Activated T-helper 2 cell treated with anti-CD3 and anti-CD28 coated beads, Interferon-gamma antibody, Interleukin-2, Interleukin-4, amounts not matched to agents 10 μg/mL and 5 μg/mL and 100 μg/mL, durations not matched to agents 14 hours and 24 hours and 36 hours (primary cell): ENCODE measurements at places on chromosomes 1 and 21. TPM values are rescaled to one million over a fixed set of nuclear protein-coding genes. Genes with fewer than 3 reads are reported as not detected.

- no peak for DNase-seq
Observed at GRCh38 chr1:179310721-179311120, 17.1 kb downstream of the SOAT1 start.

DNA sequence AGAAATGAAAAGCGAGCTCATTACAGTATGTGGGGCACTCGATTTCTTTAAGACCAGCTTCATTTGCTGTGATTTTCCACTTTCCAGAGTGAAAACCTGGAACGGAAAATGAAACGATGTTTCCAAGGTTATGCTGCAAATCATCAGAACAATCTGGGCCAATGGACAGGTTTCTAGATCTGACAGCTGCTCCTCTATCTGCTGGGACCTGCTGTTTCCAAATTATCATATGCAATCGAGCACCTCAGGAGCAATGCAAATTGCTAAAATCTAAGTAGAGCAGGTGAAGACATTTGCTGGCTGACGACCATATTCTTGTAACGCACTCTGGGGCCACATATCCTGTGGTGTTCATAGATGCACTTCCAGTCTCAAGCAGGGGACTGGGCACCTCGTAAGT is 39.7 kb upstream of the TIAM1 start:
- no peak for DNase-seq

DNA sequence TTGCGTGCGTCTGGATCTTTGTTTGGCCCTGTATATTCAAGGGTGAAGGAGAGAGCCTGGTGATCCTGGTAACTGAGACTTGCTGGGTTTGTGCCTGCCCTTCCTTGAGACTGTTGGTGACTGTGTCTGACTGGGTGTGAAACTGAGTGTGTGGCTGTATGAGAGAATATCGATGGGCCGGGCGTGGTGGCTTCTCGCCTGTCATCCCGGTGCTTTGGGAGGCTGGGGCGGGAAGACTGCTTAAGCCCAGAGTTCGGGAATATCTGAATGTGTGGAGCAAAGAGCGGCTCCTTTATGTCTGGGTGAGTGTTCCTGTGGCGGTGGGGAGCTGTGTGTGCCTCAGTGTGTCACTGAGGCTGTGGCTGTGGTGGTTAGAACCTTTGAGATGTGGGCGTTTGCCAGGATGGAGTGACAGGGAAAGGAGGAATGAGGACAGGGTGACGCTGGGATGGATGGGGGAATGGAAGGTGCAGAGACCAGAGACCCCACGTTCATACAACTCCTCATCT is 2.7 kb upstream of the MARCKSL1 start:
- DNase-seq = no peak

- no peak for DNase-seq
Observed at GRCh38 chr1:7427605-7428300, 343.3 kb upstream of the VAMP3 start.

- DNase-seq = no peak
Observed at GRCh38 chr1:230005040-230005439, 62.0 kb upstream of the GALNT2 start.

DNA sequence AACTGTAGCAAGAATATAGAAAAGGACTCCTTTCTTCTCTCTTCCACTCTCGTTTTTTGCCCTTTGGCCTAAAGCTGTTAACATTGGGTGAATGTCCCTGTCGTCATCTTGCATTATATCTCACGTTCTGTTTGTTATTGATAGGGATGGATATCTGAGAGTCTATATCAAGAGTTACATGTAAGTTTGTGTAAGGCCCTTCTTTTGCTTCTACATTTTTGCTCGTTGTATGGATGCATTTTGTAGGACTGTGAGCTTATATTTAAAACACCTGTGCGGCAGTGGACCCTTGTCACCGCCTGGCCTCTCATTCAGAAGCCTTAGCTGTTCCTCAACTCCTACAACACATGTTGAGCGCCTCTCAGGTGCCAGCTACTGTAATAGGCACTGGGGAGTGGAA is 211.9 kb downstream of the DISC1 start:
- DNase-seq = no peak

GRCh38 chr1:25068316-25068715 is 138.2 kb upstream of the RUNX3 start:
- DNase-seq = no peak

DNA sequence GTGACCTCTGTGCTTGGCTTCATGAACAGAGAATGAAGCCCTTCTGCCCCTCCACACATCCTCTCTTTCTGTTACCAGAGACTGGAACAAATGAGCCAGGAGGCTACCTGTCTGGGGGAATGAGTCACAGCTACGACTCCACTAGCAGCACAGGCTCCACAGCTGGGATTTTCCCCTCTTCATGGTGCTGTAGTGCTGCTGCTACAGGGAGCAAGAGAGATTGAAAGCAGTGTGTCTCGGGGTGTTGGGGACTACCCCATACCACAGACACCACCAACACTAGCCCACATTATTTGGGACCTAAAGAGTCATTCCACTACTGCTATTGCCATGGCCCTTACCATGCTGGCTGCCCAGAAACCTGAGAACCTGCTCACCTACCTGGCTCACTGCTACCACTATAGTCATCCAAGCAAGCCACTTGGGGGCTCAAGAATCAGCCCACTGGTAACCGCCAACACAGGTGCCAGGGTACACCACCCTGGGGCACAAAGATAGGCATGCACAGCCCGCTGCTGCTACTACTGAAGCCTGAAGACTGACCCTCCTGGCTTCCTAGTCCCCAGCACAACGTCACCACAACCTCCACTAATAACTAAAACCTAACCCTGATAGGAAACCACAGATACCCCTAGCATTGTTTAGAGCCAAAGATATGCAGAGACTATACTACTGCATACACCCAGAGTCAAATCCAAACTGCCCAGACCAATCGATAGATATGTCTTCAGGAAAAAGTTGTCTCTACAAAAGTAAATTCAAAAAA is 17.7 kb downstream of the CD1E start:
- no peak for DNase-seq

DNA sequence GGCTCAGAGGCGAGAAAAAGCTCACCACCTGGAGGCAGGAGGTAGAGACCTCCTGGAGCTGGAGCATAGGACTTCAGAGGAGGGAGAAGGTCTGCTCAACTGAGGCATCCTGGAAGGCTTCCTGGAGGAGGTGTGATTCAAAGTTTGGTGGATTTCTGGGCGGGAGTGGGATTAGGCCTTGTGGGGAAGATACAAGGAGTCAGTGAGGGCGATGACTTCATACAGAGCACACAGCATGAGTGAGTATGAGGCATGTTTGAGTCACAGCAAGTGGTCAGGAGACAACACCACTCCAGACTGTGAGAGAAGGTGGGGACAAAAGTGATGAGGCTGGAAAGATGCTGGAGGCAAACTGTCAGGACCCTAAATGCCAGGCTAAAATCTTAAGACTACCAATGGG is 77.6 kb downstream of the MATN1 start:
- no peak for DNase-seq

- peak; percentile 13 for DNase-seq
Observed at GRCh38 chr1:93304716-93305138, 41.0 kb upstream of the DR1 start.

GRCh38 chr1:183598386-183598785 is 8.1 kb upstream of the NCF2 start:
- DNase-seq = no peak

- DNase-seq = no peak
Observed at GRCh38 chr1:219651993-219652392, 39.1 kb upstream of the ZC3H11B start.

- no peak for DNase-seq
Observed at GRCh38 chr1:219900201-219900600, 28.2 kb downstream of the SLC30A10 start.

GRCh38 chr1:40393173-40393572 is 19.6 kb downstream of the SMAP2 start:
- no peak for DNase-seq

GRCh38 chr1:185960422-185961321 is 226.5 kb downstream of the HMCN1 start:
- DNase-seq = no peak

- DNase-seq = peak; percentile 52
Observed at GRCh38 chr1:92483610-92484471, 2.9 kb downstream of the GFI1 start.

DNA sequence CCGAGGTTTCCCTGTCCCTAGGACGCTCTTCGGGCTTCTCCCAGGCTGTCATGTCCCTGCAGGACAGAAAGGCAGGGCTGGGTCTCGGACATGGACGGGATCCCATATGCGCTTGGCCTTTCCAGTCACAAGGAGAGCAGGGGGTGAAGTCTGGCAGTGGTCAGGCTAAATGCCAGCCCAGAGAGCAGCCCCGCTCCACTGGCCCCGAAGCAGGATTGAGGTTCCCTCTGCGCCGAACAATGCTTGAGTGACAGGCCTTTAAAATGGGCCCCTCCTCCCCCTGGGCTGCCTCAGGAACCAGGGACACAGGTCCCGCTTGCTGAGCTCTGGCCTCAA is 12.7 kb downstream of the DRAXIN start:
- DNase-seq = no peak

DNA sequence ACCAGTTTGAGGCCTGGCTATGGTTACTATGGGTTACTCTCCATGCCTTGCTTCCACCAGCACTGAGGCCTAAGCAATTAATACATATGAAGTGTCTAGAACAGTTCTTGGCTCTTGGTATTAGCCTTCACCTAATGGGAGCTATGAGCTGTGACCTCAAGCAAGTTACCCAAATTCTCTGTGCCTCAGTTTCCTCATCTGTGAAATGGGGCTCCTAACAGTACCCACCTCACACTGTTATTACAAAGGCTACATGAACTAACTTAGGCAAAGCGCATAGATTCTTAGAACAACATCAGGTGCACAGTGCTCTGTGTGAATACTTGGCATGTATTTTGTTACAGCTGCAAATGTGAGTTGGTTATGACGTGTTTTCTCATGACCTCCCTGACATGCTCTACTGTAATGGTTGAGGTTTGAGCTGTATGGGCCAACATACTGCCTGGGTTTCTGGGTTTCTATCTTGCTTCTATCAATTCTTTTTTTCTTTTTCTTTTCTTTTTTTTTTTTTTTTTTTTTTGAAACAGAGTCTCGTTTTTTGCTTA is 26.5 kb downstream of the CDCP2 start:
- no peak for DNase-seq

GRCh38 chr1:211633524-211633846 is 41.9 kb downstream of the NEK2 start:
- no peak for DNase-seq

- no peak for DNase-seq
Observed at GRCh38 chr1:56025942-56026341, 553.4 kb downstream of the PLPP3 start.

DNA sequence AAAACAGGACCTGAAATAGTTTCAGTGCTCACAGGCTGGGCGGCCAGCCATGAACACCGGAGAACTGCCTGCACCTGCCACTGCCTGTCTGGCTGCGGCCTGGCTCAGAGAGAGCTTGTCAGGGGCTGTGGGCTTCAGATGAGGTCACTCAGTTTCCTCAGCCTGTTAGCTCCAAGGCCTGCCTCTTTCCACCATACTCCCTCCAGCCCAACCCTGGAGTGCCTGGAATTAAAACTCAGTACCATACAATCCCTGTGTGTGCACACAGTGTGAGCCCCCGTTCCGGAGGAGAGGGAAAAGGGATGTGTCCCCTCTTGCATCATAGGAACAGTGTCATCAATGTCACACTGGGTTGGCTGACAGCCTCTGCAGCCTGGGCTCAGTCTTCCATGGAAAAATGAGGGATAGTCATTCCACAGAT is 16.2 kb downstream of the CACNA1S start:
- no peak for DNase-seq

DNA sequence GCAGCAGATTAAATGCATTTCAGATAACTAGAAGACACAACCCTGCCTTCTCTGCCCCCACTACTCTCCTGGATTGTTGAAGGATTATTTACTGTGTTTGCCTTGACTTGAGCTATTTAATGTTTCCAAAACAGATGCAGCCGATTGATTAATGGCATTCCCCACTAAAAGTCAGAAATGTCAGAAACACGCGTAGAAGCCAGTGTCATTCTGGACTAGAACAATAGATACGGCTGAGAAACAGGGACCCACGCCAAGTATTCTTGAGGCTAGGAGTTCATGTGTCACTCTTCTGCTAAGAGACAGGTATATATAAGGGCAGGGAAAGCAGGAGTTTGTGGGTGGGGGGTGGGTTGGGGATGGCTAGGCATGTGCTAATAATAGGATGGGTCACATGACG is 366.7 kb upstream of the PROX1 start:
- no peak for DNase-seq

- no peak for DNase-seq
Observed at GRCh38 chr1:216740331-216740730, 17.1 kb upstream of the ESRRG start.

PADI2 gene
- 0.11 and 0.14 TPM in 2 replicates for total RNA-seq

TDRD10 gene
- total RNA-seq = not detected in 2 replicates

INTS7 gene
- 33.3 and 33.8 TPM in 2 replicates for total RNA-seq

CELA2B gene
- not detected in 2 replicates for total RNA-seq

PALMD gene
- total RNA-seq = not detected in 2 replicates

CFHR1 gene
- total RNA-seq = not detected in 2 replicates

BSND gene
- not detected in 2 replicates for total RNA-seq

DRAXIN gene
- 0.07 TPM in 2 replicates for total RNA-seq

WNT2B gene
- total RNA-seq = 0.16 TPM in 1 of 2 replicates, not detected in the other
